ENCODE measurements at places on chromosomes 1 and 21.

DNA sequence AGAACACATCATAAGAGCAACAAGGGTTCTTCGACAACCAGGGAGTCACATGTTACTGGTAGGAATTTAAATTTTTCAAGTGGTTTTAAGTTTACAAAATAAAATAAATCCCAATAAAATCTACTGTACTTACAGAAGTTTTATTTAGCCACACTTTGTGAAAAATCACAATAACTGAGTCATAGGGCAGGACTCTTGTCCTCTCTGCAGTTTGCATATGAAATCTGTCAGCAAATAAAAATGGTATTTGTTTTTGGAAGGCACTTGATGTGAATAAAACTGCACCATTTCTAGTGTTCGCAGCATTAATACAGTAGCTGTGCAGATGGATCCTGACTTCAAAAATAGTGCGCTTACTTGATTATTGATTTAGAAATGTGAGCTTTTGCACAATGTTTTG lies 150.4 kb downstream of the LBR start:
- no peak for DNase-seq

- DNase-seq: peak; percentile 29
These were observed 351.3 kb upstream of the RUNX1 start for GRCh38 chr21:35400233-35400939.

DNA sequence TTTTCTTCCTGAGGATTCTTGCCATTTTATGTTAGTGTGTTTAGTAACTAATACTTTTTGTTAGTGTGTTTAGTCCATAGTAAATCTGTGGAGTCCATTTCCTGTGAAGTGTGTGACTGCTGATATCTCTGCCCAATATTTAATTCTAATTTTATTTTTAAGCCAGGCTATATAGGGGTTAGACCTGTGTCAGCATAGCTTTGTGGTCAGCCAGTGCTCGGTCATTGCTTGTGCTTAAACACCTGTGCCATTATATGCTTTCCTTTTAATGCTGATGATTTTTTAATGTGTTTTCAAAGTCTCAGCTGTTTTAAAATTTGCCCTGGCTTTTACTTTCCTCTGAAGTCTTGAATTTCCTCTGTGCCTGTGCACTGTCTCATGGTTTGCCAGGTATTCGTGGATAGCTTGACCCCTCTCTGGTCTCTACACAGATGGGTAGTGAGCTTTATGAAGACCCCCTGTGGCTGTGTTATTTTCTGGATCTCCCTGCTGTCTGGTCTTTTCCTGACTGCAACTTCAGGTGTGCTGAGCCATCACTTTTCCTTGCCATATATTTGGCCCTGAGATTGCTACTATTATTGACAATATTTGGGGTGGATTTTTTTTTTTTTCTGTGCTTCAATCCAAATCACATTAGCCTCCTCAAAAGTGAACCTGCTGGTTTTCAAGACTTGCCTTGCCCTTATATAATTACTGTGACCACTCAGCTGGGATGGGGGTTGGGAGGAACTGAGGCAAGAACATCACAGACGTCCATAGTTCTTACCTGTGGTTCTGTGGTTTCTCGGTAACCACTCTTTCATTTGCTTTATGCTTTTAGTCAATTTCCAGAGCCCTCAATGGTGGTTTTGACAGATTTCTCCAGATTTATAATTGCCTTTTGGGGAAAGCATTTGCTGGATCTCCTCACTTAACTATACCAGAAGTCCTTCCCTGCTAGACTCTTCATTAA lies 59.6 kb downstream of the RPS6KC1 start:
- DNase-seq: no peak

GRCh38 chr1:47883963-47884362 lies 113.2 kb downstream of the TRABD2B start:
- DNase-seq: no peak

- no peak for DNase-seq
These were observed 118.9 kb downstream of the SLC44A5 start for GRCh38 chr1:75492011-75492410.

- peak; percentile 16 for DNase-seq
These were observed 883 bp downstream of the SLC66A1 start for GRCh38 chr1:19312782-19313635.

- no peak for DNase-seq
These were observed 4.3 kb upstream of the ERI3 start for GRCh38 chr1:44359234-44359935.

- DNase-seq: no peak
These were observed 16.4 kb downstream of the IFNGR2 start for GRCh38 chr21:33419538-33420123.

DNA sequence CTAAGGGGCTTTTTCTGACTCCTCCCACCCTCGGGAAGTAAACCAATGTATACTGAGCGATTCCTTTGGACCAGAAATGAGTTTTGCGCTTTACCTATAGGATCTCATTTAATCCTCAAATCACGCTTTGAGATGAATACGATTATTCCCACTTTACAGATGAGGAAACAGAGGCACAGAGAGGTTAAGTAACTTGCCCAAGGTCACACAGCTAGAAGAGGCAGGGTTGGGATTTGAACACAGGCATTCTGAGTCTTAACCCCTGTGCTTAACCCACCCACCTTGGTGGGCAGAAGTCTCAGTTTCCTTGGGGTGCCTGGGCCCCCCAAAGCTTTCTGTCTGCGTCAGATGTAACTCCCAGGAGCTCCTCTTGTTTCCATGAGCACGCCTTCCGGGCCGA lies 85.8 kb upstream of the ACTL8 start:
- no peak for DNase-seq

GRCh38 chr1:54857746-54858561 lies 29.0 kb downstream of the DHCR24 start:
- no peak for DNase-seq

GRCh38 chr1:62230718-62231117 lies 36.1 kb downstream of the L1TD1 start:
- no peak for DNase-seq

- peak; percentile 12 for DNase-seq
These were observed 82.2 kb upstream of the ABCD3 start for GRCh38 chr1:94335950-94336349.

- DNase-seq: no peak
These were observed 97.8 kb downstream of the EBNA1BP2 start for GRCh38 chr1:43074244-43074643.

- DNase-seq: peak; percentile 61
These were observed 699 bp downstream of the MAP3K6 start for GRCh38 chr1:27366113-27366410.

- peak; percentile 68 for DNase-seq
These were observed 9.3 kb downstream of the ARL8A start for GRCh38 chr1:202135221-202135721.

DNA sequence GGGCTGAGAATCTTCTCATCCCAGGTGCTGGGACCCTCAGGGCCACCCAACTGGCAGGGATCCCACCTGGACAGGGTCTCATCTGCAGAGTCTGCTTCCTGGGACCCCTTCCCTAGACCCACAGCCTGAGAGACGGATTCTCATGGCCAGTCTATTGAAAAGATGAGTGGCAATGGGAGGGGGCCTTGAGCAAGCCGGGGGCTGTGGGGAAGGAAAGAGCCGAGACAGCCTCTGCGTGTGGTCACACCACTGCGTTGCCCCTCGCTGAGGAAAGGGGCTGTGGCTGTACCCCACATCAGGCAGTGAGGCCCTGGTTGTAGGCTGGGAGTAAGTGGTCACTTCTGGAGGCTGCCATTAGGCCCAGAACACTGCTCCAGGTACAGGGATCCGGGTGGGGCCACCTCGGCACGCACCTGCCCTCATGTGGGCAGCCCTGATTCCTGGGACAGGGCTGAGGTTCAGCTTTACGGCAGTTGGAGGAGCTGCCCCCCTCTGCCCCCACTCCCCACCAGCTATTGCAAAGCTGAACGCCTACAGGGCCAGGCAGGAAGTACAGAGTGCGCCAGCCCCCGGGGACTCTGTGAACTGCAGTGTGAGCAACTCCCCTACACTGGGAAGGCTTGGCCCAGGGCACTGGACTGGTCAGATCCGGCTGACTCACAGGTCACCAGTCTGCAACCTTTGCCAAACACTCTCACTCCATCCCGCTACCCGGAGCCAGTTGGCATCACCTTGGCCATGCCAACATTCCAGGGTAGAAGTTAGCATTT lies 106.9 kb downstream of the RIPK4 start:
- no peak for DNase-seq

- DNase-seq: no peak
These were observed 1.9 kb upstream of the SLC27A3 start for GRCh38 chr1:153773096-153773921.

DNA sequence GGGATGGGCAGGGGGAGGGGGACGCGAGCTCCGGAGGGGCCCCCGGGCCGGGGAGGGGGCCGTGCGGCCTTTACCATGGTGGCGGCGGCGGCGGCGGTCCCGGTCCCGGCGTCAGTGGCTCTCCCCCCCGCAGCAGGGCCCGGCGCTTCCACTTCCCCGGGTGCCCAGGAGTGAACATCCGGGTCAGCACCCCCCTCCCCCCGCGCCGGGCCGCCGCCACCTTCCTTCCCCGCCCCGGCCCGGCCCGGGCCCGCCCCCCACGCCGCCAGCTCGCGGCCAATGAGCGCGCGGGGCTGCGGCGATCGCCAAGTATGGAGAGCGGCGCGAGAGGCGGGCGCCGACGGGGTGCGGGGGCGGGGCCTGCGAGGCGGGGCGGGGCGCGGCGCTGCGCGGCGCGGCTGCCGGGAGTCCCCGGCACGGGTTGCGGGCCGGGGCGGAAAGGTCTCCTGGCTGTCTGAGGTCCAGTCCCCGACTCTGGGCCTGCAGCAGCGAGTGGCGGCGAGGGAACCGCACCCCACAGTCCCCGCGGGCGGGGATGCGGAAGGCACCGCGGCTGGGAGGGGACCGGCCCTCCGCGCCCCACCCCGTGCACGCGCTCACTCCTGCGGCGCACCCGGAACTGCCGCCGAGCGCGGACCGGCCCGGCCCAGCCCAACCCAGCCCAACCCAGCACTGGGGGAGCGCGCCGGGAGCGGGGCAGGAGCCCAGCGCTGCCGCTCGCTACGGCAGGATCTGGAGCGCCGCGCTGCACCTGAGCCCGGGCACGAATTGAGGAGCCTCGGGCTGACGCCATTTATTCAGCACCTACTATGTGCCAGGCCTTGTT lies at the start of gene CAPZB:
CAPZB (minus strand) TSS at position 178 of the 826 bp plus-strand sequence; CDS start at position 77, 101 bp downstream.
- DNase-seq: peak; percentile 93

DNA sequence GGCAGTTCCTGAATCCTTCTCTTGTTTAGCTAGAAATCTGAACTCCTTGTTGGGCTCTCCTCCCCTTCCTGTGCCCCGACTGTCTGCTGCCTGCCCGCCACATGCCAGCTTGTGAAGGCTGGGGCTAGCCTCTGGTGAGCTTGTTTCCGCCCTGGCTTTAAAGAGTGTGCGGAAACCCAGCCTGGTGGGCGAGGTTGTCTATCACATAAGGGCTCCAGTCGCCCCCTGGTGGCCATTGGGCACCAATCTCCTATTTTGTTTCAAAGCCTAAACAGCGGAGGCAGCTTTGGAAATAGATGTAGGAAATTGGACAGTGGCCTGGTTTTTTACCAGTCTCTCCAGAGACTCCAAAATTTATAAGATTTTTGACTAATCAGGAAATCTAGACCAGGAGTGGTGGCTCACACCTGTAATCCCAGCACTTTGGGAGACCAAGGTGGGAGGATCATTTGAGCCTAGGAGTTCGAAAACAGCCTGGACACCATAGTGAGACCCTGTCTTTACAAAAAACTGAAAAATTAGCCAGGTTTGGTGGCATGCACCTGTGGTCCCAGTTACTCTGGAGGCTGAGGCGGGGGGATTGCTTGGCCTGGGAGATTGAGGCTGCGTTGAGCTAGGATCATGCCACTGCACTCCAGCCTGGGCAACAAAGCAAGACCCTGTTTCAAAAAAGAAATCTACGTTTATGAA lies 9.8 kb downstream of the ATP8B2 start:
- peak; percentile 90 for DNase-seq

DNA sequence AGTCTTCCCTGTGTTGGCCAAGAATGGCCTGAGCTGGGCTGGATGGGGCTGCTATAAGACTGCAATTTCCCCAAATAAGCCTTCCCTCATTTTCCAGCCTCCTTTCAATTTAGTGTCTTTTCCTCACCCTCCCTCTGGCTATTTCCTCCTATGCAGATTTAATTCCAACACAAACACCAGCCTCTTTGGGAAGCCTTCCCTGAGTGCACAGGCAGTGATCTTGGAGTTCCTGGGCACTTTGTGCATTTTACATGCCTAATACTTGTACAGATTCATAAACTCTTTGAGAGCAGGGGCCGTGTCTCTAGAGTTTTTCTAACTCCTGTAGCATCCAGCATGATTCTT lies 91.1 kb upstream of the TLR5 start:
- no peak for DNase-seq

GRCh38 chr1:28157894-28158293 lies 18.6 kb downstream of the PTAFR start:
- no peak for DNase-seq

DNA sequence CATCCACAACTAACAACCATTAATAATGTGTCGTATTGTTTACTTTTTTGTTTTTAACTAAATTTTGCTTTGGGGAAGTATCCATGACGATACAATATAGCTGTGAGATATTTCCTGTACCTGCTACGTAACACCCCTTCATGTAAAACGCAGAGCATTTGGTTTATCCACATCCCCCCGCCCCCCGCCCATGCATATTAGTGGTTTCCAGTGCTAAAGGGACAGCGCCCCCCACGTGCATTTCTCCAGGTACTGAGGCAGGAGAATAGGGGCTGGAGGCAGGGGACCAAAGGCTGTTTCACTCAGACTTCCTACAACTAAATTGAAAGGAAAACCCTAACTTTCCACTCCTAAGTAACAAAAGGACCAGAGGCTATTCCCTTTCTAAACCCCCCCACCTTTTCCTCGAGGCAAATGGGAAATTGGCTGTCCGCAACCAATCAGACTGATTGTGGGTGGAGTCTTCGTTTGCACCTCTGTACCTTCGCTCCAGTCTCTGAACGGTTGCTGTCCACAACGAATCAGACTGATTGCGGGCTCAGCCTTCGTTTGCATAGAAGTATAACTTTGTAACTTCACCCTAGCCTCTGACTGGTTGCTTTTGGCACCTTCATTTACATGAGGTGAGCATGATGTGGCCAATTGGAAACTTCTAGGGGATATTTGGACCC lies 12.2 kb upstream of the RIPK4 start:
- DNase-seq: no peak

- DNase-seq: no peak
These were observed 139.5 kb downstream of the ZZZ3 start for GRCh38 chr1:77542813-77543420.
